Kidney (tissue), 22 donors: ENCODE measurements at places on chromosomes 6 and 20. TPM values are rescaled to one million over a fixed set of nuclear protein-coding genes. Genes with fewer than 3 reads are reported as not detected.

DNA sequence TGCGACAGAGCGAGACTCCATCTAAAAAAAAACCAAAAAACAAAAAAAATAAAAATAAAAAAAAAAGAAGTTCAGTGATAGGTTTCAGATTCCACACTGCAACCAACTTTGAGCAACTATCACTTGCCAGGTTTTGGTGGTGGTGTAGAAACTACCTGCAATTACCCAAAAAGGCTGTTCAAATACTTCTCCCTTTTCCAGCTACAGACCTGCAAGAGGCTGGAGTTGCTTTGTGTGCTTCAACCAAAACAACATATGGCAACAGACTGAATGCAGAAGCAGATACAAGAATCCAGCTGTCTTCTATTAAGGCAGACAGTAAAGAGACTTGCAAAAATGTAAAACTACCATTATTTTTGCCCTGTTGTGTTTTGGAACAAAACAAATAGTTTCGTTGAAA lies 9.3 kb upstream of the BCAS1 start:
- DNase-seq = peak; percentile 45

DNA sequence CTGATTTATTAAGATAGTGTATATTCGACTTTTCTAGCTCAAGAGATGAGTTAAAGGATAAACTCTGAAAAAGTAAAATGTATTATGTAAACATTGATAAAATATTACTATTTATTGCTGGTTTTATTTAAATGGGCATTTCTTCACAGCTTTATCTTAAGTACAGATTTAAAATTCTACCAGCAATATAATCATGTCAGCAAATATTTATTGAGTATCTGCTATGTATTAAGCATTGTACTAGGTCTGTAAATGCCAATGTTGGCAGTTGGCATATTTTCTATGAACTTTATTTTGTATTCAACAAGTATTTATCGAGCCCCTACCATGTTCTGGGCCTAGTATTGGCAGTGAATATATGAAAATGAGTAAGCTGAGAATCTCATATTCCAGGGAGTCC lies 231.0 kb downstream of the FARS2 start:
- DNase-seq = no peak

- DNase-seq = peak; percentile 31
Observed at GRCh38 chr20:38187517-38187916, 22.4 kb upstream of the TGM2 start.

Gene DNAH8
- polyA plus RNA-seq = not detected

DNA sequence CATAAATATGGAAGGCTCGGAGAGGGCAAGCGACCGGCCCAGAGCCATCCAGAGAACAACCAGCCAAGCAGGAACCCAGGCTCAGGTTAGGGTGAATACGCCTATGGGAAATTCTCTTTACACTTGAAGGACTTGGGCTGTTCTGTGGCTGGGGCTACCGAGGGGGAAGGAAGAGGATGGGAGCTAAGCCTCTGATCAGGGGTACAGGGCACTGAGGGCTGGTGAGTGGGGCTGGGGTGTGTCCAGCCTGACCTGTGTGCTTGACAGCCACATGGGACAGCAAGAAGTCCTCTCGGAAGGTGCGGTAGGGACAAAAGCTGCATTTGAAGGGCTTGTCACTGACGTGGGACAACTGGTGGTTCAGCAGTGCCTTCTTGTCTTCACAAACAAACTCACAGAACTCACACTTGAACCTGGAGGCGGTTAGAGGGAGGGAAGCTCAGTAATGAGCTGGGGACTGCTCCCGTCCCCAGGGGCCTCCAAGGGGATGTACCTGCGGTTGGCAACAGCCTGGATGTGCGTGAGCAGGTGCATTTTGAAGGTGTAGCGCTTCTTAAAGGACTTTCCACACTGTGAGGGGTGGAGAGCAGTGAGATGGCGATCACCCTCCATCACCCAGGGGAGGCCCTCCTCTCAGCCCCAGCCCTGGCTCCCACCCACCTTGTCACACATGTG lies 11.9 kb downstream of the ZNF335 start:
- DNase-seq = peak; percentile 23

Gene ABHD16A
- polyA plus RNA-seq = 50.2 TPM

Gene ABCF1
- polyA plus RNA-seq = 32.9 TPM

Gene PLN
- polyA plus RNA-seq = 22.7 TPM

DNA sequence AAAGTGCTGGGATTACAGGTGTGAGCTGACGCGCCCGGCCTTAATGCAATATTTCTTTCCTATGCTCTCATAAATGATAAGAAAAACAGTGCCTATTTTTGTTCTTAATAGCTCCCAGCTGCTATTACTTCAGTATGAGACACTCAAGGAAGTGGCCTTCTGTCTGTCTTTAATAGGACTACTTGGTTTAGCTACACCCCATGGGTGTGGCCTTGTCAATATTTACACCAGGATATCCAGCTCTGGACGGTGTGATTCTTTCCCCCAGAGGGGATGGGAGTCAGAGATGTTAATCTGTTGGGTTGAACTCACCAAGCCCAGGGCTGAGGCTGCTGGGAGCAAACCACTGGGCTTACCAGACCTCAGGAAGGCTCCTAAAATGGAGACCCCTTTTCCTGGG lies 134.2 kb downstream of the CEP57L1 start:
- DNase-seq = no peak

- no peak for DNase-seq
Observed at GRCh38 chr6:36615018-36615761, 21.0 kb downstream of the SRSF3 start.

DNA sequence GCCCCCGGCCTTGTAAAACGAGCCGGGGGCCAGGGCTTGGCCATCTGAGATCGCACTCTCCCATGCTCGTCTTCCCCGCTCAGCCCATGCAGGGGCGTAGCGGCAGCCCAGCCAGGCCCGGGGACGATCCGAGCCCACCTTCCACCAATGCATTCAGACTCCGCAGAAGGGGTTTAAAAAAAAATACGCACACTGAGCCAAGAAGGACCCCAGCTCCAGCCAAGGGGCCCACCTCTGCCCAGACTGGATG lies 320 bp downstream of the GSTA4 start:
- no peak for DNase-seq

- DNase-seq = no peak
Observed at GRCh38 chr6:43810965-43811732, 41.1 kb downstream of the VEGFA start.

- DNase-seq = peak; percentile 57
Observed at GRCh38 chr6:119446609-119447008, 97.0 kb upstream of the MAN1A1 start.
